Activated CD4-positive, alpha-beta T cell treated with anti-CD3 and anti-CD28 coated beads for 24 hours (primary cell): ENCODE measurements at places on chromosomes 2 and 18.

- DNase-seq, result no peak
Observed at GRCh38 chr2:96264656-96265348, 995 bp downstream of the TMEM127 start.

DNA sequence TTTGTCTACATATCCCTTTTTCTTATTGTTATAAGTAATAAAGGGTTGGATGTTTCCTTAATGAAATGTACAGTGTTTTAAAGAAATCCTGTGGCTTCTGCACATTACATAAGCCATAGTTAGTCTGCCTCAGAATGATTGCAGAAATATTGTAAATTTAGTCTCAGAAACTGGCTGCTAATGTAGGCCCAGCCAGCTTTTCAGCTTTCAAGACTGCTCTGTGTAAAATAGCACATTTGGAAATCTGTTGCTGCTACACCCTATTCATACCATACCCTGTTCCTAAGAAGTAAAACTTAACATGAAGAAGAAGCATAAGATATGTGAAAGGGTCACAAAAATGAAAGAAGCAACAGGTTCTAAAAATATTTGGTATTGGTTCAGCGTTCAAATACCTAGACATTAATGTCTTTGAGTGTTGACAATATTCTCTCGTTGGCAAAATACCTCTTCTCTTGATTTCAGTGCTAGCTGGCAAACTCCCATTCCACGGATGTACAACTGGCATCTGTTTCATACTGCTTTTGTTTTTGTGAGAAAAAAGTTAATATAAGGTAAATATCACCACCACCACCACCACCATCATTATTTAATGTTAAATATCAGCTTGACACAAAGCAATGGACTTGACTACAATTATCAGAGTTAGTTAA, 19.2 kb upstream of the NCKAP1 start:
- no peak for DNase-seq

DNA sequence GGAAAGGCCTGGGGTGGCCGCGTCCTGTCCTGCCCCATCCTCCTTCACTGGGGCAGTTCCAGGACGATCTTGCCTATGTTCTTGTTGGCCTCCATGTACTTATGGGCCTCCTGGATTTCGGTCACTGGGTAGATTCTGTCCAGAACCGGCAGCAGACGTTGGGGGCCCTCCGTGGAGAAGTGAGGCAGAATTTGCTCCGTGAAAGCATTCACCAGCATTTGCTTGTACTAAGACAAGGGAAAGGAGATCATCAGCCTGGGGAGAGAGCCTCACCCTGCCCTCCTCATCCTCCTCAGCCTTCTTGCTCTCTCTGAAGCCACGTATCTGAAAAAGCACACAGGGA, 1.4 kb upstream of the SF3B6 start:
- DNase-seq, result no peak

GRCh38 chr18:9987345-9987744, 73.5 kb downstream of the VAPA start:
- no peak for DNase-seq

GRCh38 chr18:50706199-50706598, 113.6 kb downstream of the MRO start:
- DNase-seq, result no peak

GRCh38 chr2:219775506-219775905, 148.1 kb downstream of the SLC4A3 start:
- DNase-seq, result no peak

- no peak for DNase-seq
Observed at GRCh38 chr2:118642501-118642900, 204.9 kb downstream of the EN1 start.

DNA sequence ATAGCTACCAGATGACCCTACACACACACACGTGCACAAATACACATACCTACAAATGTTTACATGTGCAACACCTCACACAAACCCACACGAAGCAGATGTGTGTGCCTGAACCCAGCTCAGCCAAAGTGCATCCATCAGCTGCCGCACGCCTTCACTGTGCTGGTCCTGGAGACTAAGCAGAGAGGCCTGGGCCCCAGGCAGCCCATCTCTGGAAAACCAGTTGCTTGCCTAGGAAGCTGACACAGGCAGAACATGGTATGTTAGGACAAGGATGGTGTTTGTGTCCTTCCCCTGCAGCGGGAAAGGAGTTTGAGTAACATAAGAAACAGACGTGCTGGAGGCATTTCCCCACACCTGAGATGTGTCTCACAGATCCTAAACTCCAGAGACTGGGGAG, 86.7 kb downstream of the SEPTIN10 start:
- DNase-seq, result no peak

DNA sequence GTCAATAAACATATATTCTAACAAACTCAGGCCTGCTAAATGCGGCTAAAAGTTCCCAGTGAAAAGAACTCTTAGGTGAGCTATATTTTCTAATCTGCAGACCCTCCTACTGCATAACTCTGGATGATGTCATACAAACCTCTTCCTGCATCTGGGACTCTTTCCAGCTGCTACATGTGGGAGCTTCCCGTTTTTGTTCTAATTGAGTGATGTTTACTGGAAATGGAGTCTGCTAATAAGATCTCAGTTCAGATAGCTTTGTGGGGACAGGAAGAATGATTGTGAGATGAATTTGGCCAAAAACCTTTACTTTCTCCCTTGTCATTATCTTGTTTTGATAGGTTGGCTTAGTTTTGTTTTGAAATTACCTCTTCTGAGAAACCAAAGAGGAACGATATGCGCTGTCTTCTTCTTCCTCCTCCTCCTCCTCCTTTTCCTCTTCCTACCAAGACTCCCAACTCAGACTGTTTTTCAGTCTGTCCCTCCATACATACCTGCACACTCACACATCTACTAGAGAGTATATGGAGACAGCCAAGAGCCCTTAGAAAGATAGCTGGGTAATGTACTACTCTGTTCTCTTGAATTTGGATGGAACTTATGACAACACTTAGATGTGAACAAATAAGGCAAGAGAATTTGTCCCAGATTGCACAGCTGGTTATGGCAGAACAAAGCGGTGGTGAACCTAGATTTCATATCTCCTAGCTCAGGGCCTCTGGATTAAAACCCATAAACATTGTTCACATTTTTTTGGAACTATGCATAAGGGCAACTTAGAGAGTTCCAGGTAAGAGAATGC, 39.8 kb upstream of the AAK1 start:
- DNase-seq, result no peak

DNA sequence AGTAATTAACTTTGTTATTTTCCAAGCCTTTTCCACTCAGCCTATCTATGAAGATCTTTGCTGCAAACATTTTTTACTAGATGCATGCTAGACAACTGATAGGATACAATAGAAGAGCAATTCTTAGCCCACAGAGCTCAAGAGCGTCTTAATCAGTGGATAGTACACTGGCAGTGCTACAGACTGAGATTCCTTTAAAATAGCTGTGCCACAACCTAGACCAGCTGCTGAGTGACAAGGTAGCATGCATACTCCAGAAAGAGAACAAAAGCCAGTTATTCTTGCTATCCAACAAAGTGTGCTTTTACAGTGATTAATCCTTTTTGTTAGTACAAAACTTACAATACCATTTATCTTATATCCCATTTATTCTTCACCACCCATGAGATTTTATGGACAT, 507.9 kb upstream of the SYT4 start:
- no peak for DNase-seq

DNA sequence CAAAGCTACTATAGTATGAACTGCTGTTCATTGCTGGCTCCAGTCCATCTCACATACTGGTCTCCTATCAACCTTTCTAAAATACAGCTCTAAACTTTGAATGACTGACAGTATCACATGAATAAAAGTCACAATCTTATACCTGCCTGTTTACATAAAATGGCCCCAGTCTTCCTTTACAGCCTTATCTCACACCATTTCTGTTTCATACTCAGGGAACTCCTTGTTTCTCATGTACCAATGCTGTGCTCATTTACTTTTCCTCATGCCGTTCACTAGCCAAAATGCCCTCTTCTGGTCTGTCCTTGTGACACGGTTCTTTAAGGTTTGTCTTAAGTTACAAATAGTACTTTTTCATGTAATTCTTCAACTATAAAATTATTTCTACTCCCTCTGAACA, 6.2 kb downstream of the ATP5MC3 start:
- no peak for DNase-seq

DNA sequence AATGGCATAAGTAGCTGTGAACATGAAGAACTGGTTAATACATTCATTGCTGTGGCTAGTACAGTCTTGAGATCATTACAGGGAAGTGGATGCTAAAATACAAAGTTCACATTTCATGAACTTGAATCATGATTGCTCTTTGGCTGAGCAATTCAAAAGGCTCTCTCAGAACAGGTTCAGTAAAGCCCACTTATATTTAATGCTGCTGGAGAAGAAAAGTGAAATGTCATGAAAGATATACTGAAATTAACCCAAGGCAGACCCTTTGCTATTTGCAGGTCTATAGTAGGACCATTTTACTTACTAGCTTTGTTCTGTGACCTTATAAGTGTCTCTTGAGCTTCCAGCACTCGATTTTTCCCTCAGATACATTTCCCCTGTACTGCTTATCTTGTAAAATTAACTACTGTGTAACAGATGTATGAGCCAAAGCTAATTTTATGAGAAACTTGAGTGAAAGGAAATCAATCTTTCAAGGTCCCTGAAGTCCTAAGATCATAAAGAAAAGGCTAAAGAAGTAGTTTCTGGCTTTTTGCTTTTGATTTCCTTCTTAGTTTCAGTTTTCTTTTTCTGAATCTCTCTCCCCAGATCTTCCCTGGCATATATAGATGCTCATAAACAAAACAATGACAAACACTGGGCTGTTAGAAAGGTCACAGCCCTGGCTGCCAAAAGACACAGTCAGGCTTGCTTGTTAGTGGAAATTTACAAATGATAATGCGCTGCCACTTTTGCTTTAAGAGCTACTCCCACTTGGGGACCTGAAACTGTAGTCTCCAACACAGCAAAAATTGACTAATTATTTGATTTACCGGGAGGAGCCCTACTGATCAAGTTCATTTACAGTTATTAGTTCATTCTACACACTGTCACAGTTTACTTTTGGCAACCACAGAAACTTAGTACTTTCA, 132.7 kb upstream of the XPO1 start:
- no peak for DNase-seq

GRCh38 chr2:142065700-142066099, 65.1 kb downstream of the LRP1B start:
- DNase-seq, result no peak

DNA sequence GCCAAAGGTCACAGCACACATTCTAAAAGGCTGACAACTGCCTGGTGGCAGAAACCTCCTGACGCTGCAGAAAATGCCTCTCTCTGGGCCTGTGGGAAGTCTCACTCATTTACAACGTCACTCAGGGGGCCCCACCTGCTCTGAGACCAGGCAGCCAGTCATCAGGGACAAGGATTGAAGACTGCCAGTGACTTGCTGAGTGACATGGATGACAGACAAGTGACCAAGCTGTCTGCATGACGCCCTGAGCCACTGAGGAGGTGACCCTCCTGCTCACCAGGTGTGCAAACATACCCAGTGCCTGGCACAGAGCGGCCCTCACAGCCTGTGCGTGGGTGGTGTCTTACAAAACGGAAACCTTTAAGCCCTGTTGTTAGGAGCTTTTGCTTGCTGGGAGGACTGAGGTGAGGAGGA, 392.4 kb downstream of the TNS1 start:
- DNase-seq, result peak; percentile 37

GRCh38 chr2:46290078-46290477, 7.1 kb upstream of the EPAS1 start:
- DNase-seq, result no peak

GRCh38 chr2:238869293-238870124, 21.6 kb downstream of the TWIST2 start:
- no peak for DNase-seq

- no peak for DNase-seq
Observed at GRCh38 chr2:169007941-169008340, 23.2 kb downstream of the ABCB11 start.

- no peak for DNase-seq
Observed at GRCh38 chr2:126809340-126809739, 89.3 kb upstream of the TEX51 start.
